ENCODE measurements at places on chromosomes 2 and 18. TPM values are rescaled to one million over a fixed set of nuclear protein-coding genes. Genes with fewer than 3 reads are reported as not detected.

DNA sequence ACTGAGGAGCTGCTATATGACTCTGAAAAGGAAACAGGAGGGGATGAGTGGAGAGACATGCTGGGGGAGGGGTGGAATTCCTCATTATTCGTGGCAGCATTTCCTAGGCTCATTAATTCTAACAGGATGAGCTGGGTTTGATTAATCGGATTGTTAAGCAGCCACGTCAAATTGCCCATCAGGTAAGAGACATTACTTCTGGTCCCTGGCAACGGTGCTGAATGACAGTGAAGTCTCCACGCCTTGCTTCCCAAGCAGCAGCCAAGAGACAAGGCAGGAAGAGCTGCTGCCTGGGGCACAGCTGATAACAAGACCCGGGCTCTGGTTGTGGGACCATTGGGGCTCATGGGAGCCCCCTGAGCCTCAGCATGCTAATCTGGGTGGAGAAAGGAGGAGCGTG, 86.6 kb downstream of the MARCHF4 start:
- no peak overlapping the region for H3K27ac ChIP-seq
- DNase-seq, result no peak
- no peaks in the 10 kb centered on the region for H3K36me3 ChIP-seq
- H3K4me1 ChIP-seq, result no peaks in the 10 kb centered on the region
- no peaks in the 10 kb centered on the region for H3K27me3 ChIP-seq

DNA sequence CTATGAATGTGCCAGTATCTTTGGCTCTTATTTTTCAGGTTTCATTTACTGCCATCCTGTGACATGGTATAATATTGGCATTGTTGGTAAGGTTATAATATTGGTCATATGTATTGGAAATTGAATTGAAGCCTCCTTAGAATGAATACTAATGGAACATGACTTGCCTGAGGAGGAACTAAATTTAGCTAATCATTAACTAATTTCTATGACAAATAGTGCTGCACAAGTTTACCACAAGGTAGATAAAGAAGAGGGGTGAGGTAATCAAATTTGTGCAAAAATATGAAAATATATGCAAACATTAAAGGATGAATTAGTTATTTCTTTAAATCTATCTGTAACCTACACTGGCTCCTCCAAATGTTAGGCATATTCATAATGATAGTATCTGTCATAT, 43.2 kb upstream of the ORC2 start:
- H3K27ac ChIP-seq, result no peak overlapping the region
- H3K36me3 ChIP-seq, result no peaks in the 10 kb centered on the region
- H3K27me3 ChIP-seq, result no peaks in the 10 kb centered on the region

GRCh38 chr2:14743861-14744260, 111.3 kb downstream of the LRATD1 start:
- H3K27ac ChIP-seq, result no peak overlapping the region
- no peak overlapping the region for H3K4me3 ChIP-seq
- H3K27me3 ChIP-seq, result no peaks in the 10 kb centered on the region
- H3K4me1 ChIP-seq, result no peaks in the 10 kb centered on the region
- DNase-seq, result no peak
- H3K36me3 ChIP-seq, result no peaks in the 10 kb centered on the region

- no peak for DNase-seq
- H3K4me3 ChIP-seq, result no peak overlapping the region
- no peaks in the 10 kb centered on the region for H3K36me3 ChIP-seq
Observed at GRCh38 chr2:73187549-73187948, 14.8 kb upstream of the NOTO start.

GRCh38 chr2:22991844-22992243, 393.1 kb upstream of the KLHL29 start:
- no peak overlapping the region for H3K4me3 ChIP-seq
- no peak overlapping the region for H3K27ac ChIP-seq
- peaks cover 2% of the 10 kb centered on the region for H3K4me1 ChIP-seq
- no peak for DNase-seq

- H3K27ac ChIP-seq, result peak overlapping the region; percentile 28
- no peaks in the 10 kb centered on the region for H3K36me3 ChIP-seq
- H3K4me3 ChIP-seq, result no peak overlapping the region
- H3K27me3 ChIP-seq, result no peaks in the 10 kb centered on the region
Observed at GRCh38 chr18:59006461-59007067, 133.1 kb upstream of the SEC11C start.

- H3K4me3 ChIP-seq, result no peak overlapping the region
- H3K27ac ChIP-seq, result no peak overlapping the region
- DNase-seq, result no peak
Observed at GRCh38 chr2:5674026-5674340, 18.2 kb upstream of the SOX11 start.

- H3K27ac ChIP-seq, result no peak overlapping the region
- no peaks in the 10 kb centered on the region for H3K36me3 ChIP-seq
- no peaks in the 10 kb centered on the region for H3K27me3 ChIP-seq
- no peak for DNase-seq
- no peak overlapping the region for H3K4me3 ChIP-seq
Observed at GRCh38 chr2:26609205-26609631, 31.9 kb downstream of the CIB4 start.

DNA sequence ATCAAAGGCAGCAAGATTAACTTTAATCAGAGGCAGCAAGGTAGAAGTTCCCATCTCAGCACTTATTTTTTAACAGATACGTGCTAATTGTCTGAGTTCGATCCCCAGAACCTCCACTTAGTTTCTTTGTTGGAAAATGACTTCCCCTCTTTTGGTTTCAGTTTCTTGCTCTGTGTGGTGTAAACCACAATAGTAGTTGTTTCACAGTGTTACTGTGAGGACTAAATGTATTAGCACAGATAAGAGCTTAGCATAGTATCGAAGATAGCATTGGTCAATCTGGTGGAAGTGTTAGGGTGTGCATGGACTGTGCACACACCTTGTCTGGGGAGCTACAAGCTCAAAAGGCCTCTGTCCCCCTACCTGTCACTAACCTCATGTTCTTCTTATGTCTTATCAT, 988.3 kb upstream of the GYPC start:
- H3K4me1 ChIP-seq, result no peaks in the 10 kb centered on the region
- no peaks in the 10 kb centered on the region for H3K27me3 ChIP-seq
- H3K27ac ChIP-seq, result no peak overlapping the region
- no peak overlapping the region for H3K4me3 ChIP-seq
- DNase-seq, result no peak

GRCh38 chr18:60295674-60296073, 76.9 kb downstream of the MC4R start:
- no peak for DNase-seq
- no peaks in the 10 kb centered on the region for H3K4me1 ChIP-seq
- no peaks in the 10 kb centered on the region for H3K36me3 ChIP-seq
- no peaks in the 10 kb centered on the region for H3K27me3 ChIP-seq
- no peak overlapping the region for H3K27ac ChIP-seq

DNA sequence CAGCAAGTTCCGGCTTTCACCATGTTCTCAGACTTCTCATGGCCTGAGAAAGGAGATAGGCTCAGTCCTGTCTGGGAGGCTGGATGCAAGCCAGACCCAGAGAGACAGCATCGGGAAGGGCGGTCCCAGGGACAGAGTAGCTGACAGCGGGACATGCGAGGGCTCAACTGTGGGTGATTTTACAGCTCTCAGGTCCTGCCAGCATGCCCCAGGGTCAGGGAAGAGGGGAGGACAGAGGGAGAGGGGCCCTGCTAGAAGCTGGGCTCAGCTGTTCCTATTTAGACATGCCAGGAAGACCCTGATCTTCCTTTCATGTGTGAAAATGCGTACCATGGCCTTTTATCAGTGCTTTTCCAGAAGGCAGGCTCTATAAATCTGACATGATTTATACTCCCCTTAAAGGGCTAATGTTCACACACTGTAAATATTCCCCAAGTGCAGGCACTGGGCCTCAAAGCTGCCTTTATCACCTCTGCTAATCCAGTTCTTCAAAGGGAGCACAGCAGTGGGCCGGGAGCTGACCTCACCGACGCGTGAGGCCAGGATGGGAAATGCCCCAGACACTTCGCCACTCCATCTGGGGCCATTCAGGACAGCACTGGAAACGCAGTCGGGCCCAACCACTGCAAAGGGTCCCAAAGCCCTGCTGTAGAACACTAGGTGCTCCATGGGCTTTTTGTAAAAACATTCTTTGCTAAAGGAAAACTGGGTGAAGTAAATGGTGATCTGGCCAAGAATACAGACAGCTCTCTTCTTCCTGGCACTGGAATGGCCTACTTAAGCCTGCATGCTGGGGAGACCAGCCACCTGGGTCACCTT, 96.1 kb upstream of the LMAN1 start:
- H3K27me3 ChIP-seq, result no peaks in the 10 kb centered on the region
- no peaks in the 10 kb centered on the region for H3K36me3 ChIP-seq
- H3K27ac ChIP-seq, result no peak overlapping the region

- H3K27ac ChIP-seq, result no peak overlapping the region
- H3K36me3 ChIP-seq, result no peaks in the 10 kb centered on the region
- no peaks in the 10 kb centered on the region for H3K4me1 ChIP-seq
- no peak overlapping the region for H3K4me3 ChIP-seq
Observed at GRCh38 chr18:73719611-73720010, 428.0 kb downstream of the FBXO15 start.

DNA sequence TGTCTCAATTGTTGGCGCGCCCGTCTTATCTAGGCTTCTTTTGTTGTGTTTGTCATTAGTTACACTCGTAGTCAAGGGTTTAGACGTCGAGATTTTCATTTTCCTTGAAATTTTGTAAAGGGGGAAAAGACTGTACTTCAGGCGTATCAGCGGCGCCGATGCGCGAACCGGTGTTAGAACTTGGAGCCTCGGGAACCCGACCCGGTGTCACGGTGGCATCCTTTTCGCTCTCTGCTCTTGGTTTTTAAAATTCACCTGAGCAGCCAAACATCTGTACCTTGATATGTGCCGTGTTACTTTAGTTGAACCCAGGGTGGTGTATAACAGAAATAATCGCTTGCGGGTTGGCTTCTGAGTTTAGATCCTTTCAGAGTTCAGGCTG, 643 bp downstream of the RMC1 start:
- peak overlapping the region; percentile 94 for H3K4me3 ChIP-seq
- H3K36me3 ChIP-seq, result no peaks in the 10 kb centered on the region
- H3K27ac ChIP-seq, result peak overlapping the region; percentile 91
- no peaks in the 10 kb centered on the region for H3K27me3 ChIP-seq
- peaks cover 15% of the 10 kb centered on the region for H3K4me1 ChIP-seq
- DNase-seq, result no peak

GRCh38 chr2:179410552-179411356, 146.1 kb upstream of the SESTD1 start:
- no peaks in the 10 kb centered on the region for H3K4me1 ChIP-seq
- peak; percentile 72 for DNase-seq
- no peak overlapping the region for H3K4me3 ChIP-seq
- H3K27ac ChIP-seq, result no peak overlapping the region
- no peaks in the 10 kb centered on the region for H3K36me3 ChIP-seq

The MSTN gene
- total RNA-seq, result 0.24 TPM

The GAREM1 gene
- total RNA-seq, result 16.2 TPM

The POTEC gene
- total RNA-seq, result 70.2 TPM

The IL1RL1 gene
- total RNA-seq, result 5.8 TPM

The LYPD6B gene
- total RNA-seq, result 41.9 TPM

The PUS10 gene
- 10.0 TPM for total RNA-seq

The KCNG2 gene
- total RNA-seq, result 7.2 TPM

The SEC11C gene
- total RNA-seq, result 38.3 TPM

The METAP1D gene
- 15.3 TPM for total RNA-seq

The AGAP1 gene
- 40.7 TPM for total RNA-seq

The UGT1A8 gene
- not detected for total RNA-seq
